Stromal cell of bone marrow (primary cell): ENCODE measurements at places on chromosomes 6 and 20.

- no peak for DNase-seq
Measured at GRCh38 chr20:43430265-43431133, 27.2 kb upstream of the SRSF6 start.

DNA sequence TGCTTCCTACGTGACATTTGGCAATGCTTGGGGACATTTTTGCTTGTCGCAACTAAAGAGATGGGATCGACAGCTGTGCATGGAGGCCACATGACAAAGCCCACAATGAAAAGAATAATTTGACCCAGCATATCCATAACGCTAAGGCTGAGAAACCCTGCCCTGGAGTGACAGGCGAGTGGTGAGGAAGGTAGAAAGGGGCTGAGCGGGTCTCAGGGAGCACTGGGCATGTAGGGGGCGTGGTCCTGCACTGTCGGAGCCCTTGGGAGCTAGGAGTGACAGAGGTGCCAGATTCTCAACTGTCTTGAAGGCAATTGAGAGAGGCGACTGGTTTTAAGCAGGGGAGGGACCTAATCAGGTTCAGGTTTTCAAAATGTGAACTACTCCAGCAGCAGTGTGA is 13.6 kb downstream of the GGTLC1 start:
- DNase-seq = no peak

DNA sequence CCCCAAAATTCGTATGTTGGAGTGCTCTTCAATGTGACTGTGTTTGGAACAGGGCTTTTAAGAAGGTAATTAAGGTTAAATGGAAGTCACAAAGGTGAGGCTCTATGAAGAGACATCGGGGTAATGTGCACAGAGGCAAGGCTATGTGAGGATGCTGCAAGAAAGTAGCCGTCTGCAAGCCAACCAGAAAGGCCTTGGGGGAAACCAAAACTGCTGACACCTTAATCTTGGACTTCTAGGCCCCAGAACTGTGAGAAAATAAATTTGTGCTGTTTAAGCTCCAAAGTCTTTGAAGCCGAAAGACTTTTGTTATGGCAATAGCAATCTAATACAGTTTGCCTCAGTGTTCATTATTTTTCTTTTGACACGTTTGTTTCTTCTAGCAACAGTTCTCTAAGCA is 2.4 kb upstream of the IRAK1BP1 start:
- no peak for DNase-seq

DNA sequence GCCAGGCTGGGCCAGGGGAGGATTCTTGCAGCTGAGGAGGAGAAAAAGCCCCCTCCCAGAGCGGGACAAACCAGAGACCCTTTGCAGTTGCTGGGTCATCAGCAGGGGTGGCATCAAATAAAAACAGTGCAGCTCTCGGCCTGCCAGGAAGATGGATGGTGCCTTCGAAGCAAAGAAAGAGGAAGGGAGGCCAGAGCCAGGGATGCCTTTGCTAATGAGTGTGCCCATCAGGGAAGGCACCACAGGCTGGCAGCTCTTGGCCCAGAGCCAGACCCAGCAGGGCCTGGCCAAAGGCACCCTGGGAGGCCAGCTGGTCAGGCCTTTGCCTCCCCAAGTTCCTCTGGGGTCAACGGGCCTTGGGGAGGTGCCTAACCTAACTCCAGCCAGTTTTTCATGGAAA is 26.3 kb upstream of the ZNF318 start:
- no peak for DNase-seq

DNA sequence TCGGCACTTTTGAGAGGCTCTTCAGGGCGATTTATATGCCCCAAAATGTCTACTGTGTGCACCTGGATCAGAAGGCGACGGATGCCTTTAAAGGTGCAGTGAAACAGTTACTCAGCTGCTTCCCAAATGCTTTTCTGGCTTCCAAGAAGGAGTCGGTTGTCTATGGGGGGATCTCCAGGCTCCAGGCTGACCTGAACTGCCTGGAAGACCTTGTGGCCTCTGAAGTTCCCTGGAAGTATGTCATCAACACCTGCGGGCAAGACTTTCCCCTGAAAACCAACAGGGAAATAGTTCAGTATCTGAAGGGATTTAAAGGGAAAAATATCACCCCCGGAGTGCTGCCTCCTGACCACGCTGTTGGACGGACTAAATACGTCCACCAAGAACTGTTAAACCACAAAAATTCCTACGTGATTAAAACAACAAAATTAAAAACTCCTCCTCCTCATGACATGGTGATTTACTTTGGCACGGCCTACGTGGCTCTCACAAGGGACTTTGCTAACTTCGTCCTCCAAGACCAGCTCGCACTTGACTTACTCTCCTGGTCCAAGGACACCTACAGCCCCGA is 8.2 kb downstream of the GCNT2 start:
- DNase-seq = no peak

GRCh38 chr6:45942953-45943352 is 72.7 kb downstream of the CLIC5 start:
- DNase-seq = no peak

- no peak for DNase-seq
Measured at GRCh38 chr20:44756011-44756688, 10.5 kb downstream of the KCNK15 start.

DNA sequence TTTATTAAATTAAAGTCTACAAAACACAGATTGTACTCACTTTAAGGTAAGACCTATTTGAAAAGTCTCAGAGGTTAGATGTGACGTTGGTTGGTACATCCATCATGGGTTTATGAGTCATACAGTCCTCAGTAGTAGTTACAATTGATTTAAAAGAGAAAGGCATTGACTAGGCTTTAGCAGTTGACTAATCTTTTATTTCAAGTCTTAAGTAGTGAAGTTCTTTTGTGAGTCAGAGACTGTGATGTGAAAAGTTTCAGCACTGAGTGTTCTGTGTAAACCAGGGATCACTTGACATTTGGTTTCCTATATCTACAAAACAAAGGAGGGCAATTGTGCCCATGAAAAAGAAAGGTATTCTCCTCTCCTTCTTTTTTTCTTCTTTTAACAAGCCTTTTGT is 221.3 kb downstream of the GRIK2 start:
- peak; percentile 25 for DNase-seq

GRCh38 chr20:37841971-37842370 is 61.0 kb upstream of the VSTM2L start:
- DNase-seq = no peak

- DNase-seq = no peak
Measured at GRCh38 chr6:166152660-166153059, 15.0 kb downstream of the TBXT start.

DNA sequence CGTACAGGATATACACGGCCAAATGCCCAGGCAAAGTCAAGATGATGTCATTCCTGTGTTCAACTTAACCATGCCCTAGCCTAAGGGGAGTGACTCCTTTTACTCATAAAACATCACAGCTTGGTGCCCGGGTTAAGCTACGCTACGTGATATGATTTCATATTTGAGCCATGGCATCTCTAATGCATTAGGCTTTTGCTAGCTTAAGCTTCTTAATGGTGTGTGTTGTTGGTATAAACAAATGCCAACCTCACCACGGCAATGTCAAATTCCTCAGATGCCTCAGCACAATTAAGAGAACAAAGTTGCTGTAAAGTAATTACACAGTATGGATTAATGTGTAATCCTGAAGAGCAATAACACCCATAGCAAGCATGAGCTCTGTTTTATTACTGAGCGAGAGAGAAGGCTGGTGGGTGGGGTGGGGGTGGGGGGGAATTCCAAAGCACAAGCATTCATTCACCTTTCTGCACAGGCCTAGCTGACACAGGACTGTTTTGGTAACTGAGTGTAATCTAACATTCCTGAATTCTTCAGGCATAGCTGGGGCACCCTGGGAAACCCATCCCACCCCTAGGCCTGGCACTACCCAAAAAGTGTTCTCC is 44.7 kb upstream of the CNKSR3 start:
- no peak for DNase-seq

DNA sequence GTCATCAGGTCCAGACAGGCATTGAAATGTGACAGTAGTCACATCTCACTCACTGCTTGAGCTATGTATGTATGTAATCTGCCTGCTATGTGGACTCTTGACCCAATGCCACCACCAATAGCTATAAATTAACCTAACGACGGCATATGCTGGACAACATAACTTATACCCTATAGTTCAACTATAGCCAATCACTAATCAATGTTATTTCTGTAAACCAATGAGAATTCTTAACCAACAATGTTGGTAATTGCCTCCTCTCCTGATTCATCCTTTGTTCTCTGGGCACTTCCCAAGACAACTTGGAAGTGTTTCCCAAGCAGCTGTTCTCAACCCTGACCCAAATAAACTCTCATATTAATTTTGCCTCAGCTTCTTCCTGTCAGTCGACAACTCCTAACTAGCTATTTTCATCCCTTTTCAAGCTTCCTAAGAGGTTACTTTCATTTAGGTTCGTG is 24.1 kb upstream of the SERPINB1 start:
- peak; percentile 37 for DNase-seq

- DNase-seq = no peak
Measured at GRCh38 chr20:41483553-41483930, 116.9 kb upstream of the EMILIN3 start.

DNA sequence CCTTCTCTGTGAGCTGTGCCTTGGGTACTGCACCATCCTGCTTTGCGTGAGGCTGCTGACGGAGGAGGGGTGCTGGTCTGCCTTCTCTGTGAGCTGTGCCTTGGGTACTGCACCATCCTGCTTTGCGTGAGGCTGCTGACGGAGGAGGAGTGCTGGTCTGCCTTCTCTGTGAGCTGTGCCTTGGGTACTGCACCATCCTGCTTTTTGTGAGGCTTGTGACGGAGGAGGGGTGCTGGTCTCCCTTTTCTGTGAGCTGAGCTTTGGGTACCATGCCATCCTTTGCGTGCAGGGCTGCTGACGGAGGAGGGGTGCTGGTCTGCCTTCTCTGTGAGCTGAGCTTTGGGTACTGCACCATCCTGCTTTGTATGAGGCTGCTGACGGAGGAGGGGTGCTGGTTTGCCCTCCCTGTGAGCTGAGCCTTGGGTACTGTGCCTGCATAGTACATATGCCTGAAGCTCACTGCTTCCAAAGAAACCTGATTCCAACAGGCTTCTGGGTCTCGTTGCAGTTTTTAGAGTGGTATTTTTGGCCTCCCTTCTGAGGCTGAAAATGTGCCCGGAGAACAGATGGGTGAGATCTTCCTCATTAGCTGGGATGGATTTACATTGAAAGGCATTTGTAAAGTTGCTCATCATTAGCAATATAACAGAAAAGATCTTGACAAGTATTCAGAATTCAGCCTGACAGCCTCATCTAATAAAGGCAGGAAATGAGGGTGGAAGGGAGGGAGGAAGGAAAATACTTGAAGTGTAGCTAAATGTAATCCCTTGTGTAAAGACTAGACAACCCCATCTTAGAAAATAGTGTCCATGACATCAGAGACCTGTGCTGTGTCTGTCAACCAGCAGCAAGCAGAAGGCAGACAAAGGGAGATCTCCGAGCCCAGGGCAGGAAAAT is 46.8 kb upstream of the UNC93A start:
- no peak for DNase-seq

DNA sequence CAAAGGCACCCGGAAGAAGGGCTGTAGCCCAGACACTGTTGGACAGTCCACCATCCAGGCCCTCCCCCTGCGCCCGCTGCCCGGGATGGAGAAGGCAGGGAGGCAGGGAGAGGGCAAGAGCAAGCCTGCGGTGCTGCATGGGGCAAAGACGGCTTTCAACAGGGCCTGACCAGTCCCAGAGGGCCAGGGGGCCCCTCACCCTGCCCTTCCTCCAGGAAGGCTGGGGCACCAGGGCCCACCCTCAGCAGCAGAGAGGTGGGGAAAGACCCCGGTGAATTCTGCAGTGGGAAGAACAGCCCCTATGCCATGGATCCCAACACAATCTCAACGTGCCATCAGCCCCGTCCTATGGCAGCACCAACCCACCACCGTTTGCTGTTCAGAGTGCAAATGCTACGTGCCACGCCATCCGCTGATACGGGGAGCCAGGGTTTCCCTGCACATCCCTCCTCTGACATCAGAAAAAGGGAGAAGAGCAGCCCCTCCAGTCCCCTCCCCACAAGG is 41.1 kb downstream of the RRBP1 start:
- DNase-seq = no peak

DNA sequence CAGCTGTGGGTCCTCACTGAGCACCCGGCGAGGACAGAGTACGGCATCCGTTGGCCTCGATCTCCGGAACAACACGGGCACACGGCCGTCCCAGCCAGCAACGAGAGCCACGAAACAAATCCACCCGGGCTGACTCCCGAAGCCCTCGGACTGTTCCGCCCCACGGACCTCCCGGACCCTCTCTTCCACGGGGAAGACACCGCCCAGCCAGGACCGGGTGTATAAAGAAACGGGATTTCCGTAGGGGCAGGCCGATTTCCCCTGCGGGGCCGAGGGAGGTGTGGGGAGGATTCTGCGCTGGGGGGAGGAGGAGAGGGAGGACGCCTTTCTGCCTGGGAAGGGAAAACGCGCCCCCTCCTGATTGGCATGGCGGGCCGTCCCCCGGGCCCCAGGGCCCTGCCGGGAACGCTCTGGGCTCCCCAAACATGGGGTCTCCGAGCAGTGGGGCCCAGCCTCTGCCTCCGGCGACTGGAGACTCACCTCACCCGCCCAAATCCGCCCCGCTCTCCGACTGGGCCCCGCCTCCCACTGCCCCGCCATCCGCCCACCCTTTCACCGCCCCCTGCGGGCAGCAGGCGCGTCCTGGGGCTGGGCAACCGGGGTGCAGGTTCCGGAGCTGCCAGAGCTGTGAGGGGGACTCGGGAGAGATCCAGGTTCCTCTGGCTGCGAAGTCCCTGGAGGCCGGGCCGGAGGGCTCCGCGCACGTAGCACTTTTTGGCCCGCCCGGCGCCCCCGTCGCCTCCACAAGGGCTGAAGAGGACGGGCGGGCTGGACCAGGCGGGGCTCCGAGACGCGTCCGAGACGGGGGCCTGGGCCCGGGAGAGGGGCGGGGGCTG is 679 bp upstream of the PPDPF start:
- no peak for DNase-seq

DNA sequence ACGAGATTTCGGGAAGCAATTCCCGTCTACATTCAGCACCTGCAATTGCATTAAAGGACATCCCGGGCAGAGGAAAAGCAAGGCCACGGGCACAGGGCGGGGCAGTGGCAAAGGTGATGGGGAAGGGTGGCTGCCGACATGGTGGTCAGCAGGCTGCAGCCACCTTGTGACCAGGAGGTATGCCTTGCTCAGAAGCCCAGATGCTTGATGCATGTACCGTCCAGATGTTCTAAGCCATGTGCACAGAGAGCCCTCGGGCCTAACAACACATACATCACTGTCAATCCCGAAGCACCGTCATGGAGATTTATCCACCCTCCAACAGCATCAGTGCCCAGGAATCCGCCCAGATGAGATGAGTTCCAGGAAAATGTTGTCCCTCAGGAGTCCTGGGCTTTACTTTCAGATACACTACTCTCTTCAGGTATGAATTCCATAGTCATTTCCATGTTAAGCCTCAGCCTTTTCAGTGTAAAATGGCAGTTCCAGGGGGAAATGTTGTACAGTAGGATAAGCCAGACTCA is 77.8 kb upstream of the FRMD1 start:
- DNase-seq = no peak
